ENCODE measurements at places on chromosomes 7 and 10.

DNA sequence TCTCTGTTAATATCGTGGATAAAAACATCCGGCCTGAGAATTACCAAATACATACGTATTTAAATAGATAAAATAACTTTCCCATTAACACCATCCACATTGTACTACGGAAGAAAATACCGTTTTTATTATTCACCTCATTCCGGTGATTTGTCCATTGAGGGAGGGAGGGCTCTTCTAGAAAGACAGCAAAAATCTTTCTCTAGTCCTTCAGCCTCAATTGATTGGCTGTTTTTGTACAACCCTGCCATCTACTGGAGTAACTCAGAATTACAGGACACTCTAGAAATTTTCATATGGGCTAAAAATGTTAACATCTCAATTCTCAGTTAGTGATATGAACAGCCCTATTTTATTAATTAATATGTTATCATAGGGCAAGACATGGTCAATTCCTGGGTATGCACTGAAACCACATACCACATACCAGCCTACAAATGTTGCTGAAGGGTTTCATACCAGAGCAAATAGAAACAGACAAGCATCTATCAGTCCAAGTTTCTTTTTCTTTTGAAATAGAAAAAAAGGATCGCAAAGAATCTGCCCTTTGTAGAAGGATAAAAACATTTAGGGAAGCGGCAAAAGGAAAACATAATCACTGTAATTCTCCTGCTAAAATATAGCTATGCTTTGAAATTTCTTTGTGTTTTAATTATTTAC is 55.8 kb upstream of the CDCA7L start:
- DNase-seq, result peak; percentile 62

DNA sequence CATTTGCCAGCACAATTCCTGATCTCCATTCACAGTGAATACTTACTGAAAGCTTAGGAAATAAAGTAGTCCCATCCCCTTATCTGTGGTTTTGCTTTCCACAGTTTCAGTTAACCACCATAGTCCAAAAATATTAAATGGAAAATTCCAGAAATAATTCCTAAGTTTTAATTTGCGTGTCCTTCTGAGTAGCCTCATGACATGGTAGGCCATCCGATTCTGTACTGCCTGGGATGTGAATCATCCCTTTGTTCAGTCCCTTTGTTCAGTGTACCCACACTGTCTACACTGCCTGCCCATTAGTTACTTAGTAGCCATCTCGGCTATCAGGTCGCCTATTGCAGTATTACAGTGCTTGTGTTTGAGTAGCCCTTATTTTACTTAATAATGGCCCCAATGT is 14.2 kb downstream of the RAB11FIP2 start:
- no peak for DNase-seq

- DNase-seq, result no peak
These were observed 28.9 kb downstream of the DNAJC12 start for GRCh38 chr10:67809107-67809506.

DNA sequence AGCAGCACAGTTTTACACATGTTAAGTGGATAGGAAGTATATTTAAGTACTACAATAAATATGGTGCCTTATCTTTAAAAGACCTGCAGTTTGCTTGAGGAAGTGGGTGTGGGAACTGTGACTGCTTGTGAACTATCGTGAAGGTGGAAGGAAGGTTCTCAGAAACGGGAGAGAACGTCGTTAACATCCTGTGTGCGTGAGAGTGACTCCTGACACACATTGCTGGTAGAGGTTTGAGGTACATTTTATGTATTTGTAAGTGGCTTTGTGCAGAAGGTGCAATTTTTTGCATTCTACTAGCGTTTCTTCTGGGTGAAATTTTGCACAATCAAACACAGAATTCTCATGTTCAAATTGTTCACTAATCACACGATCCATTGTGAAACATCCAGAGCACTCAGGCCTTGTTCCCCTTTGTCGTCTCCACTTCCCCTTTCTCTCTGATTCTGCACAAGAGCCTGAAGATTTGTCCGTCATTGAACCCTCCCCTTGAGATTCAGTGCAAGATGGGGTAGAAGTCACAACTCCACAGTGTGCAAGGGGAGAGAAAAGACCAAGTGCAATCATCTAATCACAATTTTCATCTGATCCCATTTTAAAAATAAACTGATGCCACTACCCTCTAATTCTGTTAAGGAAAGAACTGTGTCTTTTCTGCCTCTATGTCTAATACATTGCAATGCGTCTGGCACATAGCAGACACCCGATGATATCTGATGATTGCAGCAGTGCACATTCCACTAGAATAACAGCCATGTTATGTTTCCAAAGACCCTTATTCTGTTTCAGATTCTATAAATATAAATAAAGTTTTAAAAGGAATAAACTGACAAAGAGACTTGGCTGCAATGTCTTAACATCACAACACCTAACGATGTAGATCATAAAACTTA is 279.9 kb downstream of the NEBL start:
- no peak for DNase-seq

GRCh38 chr10:63430091-63430998 is 35.4 kb downstream of the JMJD1C start:
- DNase-seq, result no peak

DNA sequence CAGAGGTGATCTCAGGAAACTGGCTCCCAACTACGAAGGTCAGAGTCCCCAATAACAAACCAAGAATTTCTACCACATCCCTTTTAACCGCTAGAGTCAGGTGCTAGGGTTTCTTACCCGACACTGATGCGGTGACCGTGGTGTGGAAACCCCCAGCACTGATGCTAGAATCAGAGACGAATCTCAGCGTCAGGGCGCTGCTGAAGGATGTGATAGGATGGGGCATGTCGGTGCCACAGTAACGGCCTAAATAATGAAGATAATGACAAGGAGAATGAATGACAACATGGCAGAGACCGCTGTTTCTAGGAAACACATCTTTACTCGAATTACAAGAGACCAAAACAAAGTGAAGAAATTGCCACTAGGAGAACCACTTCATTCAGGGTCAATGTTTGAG is 131.1 kb upstream of the RSU1 start:
- DNase-seq, result no peak

- DNase-seq, result peak; percentile 91
These were observed 3.2 kb upstream of the CLDN4 start for GRCh38 chr7:73827567-73828106.

DNA sequence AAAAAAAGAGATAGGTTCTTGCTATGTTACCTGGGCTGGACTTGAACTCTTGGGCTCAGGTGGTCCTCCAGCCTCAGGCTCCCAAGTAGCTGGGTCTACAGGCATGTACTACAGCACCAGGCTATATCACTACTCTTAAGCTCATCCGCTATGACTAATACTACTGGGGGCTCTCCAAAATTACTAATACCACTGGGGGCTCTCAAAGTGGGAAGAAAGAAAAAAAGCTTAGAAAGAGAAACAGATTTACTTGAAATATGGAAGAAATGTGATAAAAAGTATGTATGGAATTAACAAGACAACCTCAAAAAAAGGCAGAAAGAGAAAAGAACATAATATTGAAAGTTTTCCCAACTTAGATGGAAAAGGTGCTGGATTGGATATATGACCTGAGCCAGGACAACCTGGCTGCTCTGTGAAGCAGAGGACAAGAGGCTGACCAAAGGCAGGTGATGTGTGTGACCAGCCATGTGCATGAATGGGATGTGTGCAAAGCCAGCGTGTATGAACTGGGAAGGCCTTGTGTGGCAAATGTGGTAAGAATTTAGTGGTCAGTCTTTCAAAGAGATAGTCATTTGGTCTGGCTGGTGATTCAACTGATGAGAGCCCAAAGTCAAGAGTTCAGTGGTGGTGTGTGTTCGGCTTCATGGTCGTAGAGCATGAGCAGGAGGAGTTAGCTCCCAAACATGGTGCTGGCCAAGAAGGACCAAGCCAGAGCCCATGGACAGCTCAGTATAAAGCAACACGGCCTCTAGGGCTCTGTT is 232.4 kb upstream of the KLF14 start:
- DNase-seq, result no peak

DNA sequence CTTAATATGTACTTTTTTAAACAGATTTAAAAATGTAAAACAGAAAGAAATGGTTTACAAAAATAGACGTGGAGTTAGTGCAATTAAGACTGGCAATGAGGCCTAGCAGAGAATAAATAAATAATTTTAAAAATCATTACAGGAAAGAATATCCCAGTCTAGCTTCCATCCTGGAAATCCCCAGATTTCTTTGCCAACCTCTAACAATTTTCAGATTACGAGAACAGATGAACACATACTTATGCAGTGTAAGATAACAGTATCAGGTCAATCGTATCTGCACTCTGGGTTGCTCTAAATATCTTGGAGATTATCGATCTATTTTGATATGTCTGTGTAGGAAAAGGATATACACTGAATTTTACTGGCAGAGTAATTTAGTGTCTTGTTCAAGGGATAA is 210.5 kb downstream of the SEMA3A start:
- DNase-seq, result no peak

GRCh38 chr10:116300542-116300941 is 23.7 kb upstream of the CCDC172 start:
- DNase-seq, result no peak

DNA sequence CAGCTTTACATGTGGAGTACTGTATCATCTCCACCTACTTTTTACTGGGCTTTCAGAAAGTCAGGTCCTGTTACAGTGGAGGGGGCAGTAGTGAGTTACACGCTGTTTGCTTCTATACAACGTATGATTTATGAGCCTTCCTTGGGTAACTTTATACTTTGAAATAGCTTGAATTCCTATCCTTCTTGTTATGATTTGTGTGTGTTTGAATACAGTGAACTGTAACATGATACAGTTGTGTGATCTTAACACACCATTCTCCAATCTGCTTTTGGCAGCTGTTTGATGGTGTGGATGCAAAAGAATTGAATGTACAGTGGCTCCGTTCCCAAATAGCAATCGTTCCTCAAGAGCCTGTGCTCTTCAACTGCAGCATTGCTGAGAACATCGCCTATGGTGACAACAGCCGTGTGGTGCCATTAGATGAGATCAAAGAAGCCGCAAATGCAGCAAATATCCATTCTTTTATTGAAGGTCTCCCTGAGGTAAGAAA is 41.7 kb downstream of the SP8 start:
- no peak for DNase-seq

DNA sequence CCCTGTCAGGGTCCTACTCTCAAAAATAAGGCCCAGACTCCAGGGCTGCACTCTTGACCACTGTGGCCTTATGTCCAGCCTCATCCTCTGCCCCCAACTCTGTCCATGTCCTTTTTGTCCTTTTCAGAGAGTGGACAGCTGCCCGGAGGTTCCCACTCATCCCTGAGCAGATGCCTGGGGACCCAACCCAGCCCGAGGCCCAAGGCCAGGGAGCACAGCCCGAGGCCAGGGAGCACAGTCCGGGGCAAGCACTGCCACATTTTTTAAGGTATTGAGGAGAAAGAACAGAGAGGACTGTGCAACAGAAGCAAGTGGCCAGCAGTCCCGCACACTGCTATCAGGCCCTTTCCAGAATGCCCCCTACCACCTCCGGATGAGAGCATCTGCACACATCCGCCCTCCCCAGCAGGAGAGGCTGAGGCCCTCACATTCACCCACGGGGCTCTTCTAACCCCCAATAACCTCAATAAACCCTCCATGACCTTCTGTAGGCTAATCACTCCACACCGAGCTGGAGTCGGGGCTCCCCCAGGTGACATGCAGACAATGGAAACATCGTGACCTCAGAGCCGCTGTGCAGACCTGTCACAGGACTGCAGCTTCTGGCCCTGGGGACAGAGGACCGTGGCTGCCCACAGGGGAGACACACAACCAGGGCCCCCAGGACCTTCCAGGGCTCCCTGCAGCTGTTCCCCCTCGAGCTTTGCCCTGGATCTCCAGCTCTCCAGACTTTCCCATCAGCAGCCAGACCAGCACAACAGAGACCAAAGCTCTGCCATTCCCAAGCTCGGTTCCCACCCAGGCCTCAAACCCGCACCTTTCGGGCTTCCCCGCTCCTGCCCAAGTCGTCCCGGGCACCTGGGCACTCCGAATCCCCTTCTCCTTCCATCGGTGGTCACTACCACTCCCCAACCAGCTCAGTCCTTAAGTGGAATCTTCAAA is 51.4 kb downstream of the CAMK2B start:
- DNase-seq, result no peak
